ENCODE measurements at places on chromosomes 13 and 19.
A peak's percentile ranks its signal among the peaks of the same experiment; 100 is the strongest.

DNA sequence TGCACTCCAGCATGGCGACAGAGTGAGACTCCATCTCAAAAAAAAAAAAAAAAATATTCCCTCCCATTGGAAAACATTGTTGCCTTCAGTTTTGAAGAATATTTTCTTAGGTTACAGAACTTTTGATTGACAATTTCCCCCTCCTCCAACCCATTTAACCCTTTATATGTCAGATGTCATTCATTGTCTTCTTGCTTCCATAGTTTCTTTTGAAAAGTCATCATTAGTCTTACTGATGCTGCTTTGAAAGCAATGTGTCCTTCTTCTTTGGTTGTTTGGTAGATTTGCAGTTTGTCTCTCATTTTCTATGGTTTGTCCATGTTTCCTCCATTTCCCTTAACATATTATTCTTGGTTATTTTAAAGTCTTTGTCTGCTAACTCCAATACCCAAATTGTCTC, 25.4 kb downstream of the ZNF558 start:
- DNase-seq = no peak

DNA sequence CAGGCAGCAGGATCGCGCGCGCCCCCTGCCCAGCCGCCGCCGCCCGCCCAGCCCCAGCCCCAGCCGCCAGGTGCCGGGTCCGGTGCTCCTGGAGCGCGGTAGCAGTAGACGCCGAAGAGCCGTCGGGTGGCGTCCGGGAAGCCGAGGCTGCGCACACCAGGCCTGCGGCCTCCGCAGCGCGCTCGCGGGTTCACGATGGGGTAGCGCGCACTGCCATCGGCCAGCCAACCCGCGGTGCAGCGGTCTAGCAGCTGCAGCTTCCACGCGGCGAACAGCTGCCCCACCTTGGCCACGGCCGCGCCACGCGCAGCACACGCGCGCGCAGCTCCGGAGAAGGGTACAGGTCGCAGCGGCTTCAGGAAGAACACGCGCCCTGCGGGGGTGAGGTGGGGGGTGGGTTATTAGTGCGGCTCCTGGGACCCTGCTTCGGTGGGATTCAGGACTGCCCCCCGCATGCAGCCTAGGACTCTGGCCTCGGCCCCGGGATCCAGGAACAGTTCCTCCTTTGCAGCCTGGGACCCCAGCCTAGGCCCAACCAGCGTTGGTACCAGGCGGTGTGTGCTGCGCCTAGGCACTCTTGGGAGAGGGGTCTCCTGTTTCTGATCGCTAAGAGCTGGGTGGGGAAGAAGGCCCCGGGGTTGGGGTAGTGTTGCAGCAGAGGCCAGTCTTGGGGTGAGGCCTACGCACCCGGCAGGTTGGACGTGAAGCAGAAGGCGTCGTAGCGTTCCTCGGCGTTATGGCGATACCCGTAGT, 15.1 kb downstream of the TM6SF2 start:
- DNase-seq = no peak

DNA sequence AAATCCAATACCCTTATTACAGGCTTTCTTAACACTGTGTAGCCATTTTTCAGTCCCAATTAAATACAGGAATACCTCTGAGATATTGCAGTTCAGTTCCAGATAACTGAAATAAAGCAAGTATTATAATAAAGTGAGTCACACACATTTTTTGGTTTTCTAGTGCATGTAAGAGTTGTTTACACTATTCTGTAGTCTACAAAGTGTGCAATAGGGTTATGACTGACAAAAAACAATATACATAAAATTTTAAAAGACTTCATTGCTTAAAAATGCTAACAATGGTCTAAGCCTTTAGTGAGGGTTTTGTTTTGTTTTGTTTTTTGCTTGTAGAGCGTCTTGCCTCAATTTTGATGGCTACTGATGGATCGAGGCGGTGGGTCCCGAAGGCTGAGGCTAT, 434.4 kb upstream of the NBEA start:
- DNase-seq = peak; percentile 6

DNA sequence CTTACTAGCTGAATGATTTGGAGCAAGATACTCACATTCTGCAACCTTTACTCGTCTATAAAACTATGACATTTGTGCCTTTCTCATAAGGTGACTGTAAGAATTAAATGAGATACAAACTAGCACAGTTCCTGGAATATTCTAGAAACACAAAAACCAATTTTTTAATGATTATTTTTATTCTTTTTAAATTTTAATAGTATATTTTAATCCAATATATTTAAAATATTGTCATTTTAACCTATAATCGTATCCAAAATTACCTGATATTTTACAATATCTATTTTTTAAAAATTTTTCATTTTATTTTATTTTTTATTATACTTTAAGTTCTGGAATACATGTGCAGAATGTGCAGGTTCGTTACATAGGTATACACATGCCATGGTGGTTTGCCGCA, 238.1 kb downstream of the OLFM4 start:
- no peak for DNase-seq

GRCh38 chr13:29101409-29101808, 281.3 kb downstream of the MTUS2 start:
- no peak for DNase-seq

DNA sequence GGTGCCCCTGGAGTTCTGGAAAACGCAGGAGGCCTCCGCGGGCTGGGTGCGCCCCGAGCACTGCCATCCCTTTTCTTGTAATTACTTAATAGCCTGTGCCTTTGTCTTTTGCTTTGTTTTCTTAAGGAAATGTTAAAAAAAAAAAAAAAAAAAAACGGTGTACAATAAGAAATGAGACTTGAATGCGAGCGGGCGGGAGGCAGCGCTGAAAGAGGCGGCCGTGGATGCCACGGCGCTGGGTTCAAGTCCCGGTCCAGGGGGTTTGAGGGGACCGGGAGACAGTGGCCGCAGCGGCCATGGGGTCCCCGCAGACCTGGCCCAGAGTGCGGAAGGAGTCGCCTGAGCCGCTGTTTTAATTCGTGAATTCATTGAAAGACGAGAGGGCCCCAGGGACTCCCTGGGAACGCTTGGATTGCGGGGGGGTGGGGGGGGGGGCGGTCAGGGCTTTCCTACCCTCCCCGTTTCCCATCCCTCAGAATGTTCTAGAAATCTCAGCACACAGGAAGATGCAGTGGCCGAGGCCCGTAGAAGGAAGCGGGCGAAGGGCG, 349.2 kb upstream of the ARGLU1 start:
- peak; percentile 2 for DNase-seq

- peak; percentile 99 for DNase-seq
Observed at GRCh38 chr19:2529473-2529918, 53.6 kb downstream of the GADD45B start.

DNA sequence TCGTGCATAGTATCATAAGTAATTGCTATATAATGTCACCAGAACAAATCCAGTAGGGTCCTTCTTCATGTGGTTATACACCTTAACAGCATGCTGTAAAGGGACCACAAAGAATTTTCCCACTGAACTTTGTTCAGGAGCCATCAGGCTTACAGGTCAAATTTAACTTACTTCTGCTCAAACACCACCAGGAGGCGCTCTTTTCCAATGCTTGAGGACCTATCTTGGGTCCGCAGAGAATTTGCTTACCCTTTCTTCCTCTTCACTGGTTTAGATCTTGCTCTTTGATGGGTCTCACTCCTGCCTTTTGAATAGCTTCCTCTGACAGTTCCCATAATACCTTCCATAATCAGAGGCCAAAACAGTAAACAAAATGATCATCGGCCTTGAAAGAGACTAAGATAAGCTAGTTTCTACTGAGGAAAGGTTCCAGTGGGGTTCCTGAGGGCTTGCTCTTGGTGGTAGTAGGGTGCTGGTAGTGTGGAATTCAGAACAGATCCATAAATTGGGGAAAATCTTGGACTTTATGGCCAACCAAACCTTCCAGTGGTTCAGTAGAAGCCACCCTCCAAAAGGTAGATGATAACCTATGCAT, 37.4 kb downstream of the SCGB2B2 start:
- DNase-seq = peak; percentile 72

DNA sequence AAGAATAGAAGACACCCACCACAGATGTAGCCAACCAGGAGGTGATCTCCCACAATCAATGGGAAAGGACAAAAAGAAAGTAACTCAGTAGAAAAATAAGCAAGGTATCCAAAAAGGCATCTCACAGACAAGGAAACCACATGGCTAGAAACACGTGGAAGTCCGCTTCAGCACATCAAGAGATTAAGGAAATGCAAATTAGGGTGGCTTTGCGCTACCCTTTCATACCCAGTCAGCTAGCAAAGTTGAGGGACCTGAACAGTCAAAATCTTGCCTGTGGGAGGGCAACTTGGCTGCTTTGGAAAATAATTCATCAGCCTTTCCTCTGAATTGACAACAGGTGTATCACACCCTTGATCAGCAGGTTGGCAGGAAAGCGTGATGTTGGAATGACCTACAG, 11.6 kb upstream of the UQCR11 start:
- DNase-seq = peak; percentile 14

DNA sequence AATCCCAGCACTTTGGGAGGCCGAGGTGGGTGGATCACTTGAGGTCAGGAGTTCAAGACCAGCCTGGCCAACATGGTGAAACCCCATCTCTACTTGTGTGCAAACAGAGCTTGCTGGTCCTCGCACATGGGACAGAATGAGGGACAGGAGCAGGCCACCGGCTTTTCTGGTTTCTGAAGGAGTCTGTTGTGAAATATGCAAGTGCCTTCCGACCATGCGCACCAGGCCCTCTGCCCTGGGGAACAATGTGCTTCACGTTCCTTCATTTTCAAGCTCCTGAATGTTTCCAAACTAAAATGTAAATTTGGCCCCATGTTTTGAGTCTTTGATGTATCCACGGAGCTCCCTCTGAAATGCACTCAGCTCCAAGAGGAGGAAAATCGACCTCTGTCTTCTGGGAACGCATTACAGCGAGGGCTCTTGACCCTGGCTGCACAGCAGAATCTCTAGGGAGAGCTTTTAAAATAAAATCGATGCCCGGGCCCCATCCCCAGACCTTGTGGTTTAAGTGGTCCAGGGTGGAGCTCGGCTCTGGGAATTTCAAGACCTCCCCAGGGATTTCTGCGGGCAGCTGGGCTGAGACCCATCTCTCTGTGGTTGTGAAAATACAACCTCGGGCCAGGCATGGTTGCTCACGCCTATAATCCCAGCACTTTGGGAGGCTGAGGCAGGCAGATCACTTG, 9.3 kb upstream of the ACP4 start:
- DNase-seq = no peak

DNA sequence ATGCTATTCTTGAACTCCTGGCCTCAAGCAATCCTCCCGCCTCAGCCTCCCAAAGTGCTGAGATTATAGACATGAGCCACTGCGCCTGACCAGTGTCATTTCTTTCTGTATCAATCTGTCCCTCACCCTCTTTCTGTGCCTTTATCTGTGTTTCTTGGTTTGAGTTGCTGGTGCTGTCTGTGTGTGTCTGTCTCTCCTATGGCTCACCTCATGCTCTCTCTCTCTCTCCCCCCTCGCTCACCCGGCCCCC, 9.9 kb downstream of the IRF2BP1 start:
- DNase-seq = no peak

DNA sequence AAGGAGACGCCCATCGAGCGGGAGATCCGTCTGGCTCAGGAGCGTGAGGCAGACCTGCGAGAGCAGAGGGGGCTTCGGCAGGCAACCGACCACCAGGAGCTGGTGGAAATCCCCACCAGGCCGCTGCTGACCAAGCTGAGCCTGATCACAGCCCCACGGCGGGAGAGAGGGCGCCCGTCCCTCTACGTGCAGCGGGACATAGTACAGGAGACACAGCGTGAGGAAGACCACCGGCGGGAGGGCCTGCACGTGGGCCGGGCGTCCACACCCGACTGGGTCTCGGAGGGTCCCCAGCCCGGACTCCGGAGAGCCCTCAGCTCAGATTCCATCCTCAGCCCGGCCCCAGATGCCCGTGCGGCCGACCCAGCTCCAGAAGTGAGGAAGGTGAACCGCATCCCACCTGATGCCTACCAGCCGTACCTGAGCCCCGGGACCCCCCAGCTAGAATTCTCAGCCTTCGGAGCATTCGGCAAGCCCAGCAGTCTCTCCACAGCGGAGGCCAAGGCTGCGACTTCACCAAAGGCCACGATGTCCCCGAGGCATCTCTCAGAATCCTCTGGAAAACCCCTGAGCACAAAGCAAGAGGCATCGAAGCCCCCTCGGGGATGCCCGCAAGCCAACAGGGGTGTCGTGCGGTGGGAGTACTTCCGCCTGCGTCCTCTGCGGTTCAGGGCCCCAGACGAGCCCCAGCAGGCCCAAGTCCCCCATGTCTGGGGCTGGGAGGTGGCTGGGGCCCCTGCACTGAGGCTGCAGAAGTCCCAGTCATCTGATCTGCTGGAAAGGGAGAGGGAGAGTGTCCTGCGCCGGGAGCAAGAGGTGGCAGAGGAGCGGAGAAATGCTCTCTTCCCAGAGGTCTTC, 7.1 kb downstream of the MISP start:
- no peak for DNase-seq

DNA sequence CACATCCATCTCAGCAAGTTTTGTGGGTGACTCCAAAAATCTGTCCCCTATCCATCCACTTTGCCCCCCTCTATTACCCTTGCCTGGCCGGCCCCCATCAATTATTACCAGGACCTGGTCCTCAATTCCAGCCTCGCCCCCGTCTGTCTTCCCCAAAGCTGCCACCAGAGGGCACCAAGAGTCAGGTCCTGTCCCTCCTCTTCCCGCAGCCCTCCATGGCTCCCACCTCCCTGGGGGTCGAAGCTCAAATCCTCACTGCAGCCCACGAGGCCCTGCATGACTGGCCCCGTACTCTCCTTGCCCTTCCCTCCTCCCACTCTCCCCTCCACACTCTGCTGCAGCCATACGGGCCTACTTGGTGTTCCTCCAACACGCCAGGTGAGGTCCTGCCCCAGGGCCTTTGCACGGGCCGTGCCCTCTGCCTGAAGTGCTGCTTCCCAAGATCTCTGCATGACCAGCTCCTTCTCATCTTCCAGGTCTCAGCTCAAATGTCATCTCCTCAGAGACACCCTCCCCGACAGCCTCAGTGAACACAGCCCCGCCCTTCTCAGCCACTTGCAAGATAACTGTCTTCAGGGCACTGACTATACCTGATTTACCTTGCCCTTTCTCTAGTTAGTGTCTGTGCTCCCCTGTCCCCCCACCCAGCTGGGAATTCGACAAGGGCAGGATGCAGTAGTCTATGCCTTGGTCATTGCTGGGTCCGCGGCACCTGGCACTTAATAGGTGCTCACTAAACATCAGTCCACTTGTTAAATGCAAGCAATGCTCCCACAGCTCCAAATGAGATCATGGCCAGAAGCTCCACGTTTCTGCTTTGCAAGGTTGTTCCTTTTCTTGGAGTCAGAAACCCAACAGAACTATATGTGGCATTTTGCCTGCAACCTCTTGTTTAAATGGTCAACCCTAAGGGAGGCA, 16.8 kb upstream of the SEMA6B start:
- DNase-seq = peak; percentile 66

GRCh38 chr13:37109051-37109678, 3.7 kb upstream of the CSNK1A1L start:
- peak; percentile 24 for DNase-seq

GRCh38 chr19:51668216-51668615, 21.6 kb upstream of the SIGLEC14 start:
- no peak for DNase-seq

- DNase-seq = no peak
Observed at GRCh38 chr19:14063105-14063504, 1.2 kb upstream of the PALM3 start.

- DNase-seq = no peak
Observed at GRCh38 chr13:42751693-42752092, 29.7 kb upstream of the FAM216B start.

Data from foreskin fibroblast (primary cell).